Activated T-cell treated with anti-CD3 and anti-CD28 coated beads for 4 hours (primary cell): ENCODE measurements at places on chromosomes 3 and 15.

GRCh38 chr3:129593595-129594339 lies 12.7 kb downstream of the PLXND1 start:
- DNase-seq, result no peak

DNA sequence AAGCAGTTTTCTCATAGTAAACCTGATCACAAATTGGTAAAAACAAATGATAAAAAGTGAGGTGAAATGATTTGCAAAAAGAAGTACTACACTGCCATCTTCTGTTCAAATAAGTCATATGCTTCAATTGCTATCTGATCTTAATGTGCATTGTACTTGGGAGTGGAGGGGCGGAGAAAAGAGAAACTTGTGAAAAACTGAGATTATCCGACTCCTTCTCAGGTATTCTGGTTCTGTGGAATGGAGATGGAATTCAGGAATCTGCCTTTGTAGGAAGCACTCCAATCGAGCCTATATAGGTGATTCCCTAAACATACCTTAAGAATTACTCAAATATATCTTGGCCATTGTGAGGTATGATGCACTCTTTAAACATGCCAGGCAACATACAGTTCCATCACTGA lies 180.6 kb downstream of the CHL1 start:
- no peak for DNase-seq

DNA sequence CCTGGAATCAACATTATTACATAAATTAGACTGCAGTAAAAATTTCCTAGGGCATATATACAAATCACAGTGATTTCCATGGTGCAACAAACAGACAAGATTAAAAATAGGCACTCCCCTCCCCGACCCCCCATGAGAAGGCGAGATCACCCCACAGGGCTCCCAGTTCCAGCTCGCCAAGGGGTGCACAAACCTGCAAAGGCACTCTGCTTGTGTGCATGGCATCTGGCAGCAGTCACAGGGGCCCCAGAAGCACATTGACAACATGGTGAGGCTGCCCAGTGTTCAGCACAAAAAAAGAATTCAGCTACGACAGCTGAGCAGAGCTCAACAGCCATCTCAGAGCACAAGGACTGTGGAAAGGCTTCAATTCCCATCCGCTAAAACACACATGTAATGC lies 19.2 kb upstream of the CERS3 start:
- no peak for DNase-seq

DNA sequence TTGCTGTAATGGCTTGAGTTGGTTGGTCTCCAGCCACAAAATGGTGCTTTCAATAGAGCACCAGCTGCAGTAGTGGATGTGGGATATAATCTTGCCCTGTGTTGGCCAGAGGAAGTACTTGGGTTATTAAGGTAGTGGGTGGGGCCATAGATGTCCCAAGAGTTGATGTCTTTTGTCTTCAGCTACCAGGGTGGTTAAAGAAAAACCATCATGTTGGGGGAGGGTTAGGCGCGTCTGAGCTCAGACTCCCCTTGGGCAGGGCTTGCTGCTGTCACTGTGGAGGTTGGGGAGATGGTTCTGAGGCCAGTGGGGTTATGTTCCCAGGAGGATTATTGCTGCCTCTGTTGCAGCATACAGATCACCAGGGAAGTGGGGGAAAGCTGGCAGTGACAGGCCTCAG lies 46.9 kb upstream of the GADL1 start:
- DNase-seq, result no peak

GRCh38 chr3:11495948-11496557 lies 147.7 kb downstream of the VGLL4 start:
- no peak for DNase-seq

- DNase-seq, result no peak
Observed at GRCh38 chr3:126372413-126373145, 15.4 kb upstream of the KLF15 start.

DNA sequence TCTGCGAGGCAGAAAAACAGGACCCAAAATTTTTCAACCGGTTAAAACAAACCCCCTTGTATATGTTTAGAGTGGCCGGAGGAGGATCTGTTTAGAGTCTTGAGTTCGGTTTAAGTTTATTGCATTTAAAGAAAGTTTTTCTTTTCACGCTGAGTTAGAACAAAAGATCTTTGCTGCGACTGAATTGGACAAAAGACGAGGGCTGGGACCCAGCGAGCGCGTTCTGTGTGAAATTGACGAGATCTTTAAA lies 9.8 kb downstream of the NR2F2 start:
- no peak for DNase-seq

DNA sequence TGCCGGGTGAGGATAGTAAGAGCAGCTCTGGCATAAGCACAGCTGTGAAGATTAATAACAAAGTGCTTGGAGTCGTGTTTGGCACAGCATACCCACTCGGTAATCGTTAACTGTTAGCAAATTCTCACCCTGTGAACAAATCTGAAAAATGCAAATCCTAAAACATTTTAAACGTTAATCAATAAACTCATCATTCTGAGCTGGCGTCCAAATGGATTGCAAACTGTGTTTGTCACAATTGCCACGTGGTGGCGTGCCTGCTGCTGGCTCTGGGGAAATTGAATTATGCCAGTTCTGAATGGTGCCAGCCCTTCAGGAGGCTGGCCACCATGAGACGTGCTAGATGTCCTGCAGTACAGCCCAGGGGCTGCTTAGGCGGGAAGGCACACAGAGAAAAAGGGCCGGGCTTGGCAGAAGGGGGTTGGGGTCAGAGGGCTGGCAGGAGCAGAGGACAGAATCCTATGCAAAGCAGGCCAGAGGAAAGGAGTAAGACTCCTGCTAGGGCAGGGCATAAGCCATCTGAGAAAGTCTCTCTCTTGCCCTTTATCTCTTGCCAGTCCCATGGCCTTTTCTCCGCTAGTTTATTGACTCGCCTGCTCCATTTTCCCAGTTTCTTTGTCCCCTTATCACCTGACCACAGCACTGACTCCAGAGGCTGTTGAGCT lies 22.1 kb upstream of the POLG start:
- DNase-seq, result no peak

GRCh38 chr3:40971191-40972168 lies 227.8 kb upstream of the CTNNB1 start:
- DNase-seq, result no peak

DNA sequence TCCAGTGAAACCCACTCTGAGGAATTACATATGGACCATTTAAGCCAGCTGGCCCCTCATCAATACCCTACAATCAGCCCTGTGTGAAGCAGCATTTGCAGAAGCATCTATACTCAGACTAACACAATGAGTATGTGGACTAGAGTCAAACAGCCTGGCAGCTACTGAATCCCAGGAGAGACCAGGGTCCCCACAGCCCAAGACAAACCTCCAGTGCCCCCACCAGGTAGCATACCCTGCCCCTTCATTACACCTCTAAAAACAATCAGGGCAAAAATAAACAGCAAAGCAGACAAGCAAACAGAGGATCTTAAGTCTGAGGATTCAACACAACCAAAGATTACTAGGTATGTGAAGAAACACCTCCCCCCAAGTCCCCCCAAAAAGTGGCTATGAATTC lies 157.4 kb downstream of the LEKR1 start:
- no peak for DNase-seq

GRCh38 chr3:55166576-55167555 lies 239.0 kb upstream of the LRTM1 start:
- DNase-seq, result no peak

DNA sequence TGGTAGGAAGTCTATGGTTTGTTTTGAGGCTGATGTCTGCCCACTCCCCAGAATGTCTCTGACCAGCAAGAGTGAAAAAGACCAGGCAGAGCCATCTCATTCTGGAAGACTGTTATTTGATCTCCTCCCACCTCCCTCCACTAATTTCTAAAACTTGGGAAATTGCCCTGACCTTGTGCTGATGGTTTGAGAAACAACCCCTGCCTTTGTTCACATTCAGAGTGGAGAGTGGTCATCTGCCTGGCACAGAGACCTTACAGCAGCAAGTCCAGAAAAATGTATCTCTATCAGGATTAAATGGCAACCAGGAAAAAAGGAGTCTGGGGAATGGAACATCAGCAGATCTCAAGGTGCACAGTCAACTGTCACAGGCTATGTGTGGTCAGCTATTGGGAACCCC lies 25.7 kb downstream of the SPATA12 start:
- no peak for DNase-seq

- DNase-seq, result no peak
Observed at GRCh38 chr3:56983427-56983826, 77.0 kb upstream of the SPATA12 start.

- DNase-seq, result no peak
Observed at GRCh38 chr3:38834110-38834509, 18.1 kb upstream of the SCN10A start.

- DNase-seq, result no peak
Observed at GRCh38 chr3:179526989-179527391, 35.7 kb upstream of the ACTL6A start.

GRCh38 chr15:76206325-76206976 lies 104.8 kb downstream of the ETFA start:
- no peak for DNase-seq

DNA sequence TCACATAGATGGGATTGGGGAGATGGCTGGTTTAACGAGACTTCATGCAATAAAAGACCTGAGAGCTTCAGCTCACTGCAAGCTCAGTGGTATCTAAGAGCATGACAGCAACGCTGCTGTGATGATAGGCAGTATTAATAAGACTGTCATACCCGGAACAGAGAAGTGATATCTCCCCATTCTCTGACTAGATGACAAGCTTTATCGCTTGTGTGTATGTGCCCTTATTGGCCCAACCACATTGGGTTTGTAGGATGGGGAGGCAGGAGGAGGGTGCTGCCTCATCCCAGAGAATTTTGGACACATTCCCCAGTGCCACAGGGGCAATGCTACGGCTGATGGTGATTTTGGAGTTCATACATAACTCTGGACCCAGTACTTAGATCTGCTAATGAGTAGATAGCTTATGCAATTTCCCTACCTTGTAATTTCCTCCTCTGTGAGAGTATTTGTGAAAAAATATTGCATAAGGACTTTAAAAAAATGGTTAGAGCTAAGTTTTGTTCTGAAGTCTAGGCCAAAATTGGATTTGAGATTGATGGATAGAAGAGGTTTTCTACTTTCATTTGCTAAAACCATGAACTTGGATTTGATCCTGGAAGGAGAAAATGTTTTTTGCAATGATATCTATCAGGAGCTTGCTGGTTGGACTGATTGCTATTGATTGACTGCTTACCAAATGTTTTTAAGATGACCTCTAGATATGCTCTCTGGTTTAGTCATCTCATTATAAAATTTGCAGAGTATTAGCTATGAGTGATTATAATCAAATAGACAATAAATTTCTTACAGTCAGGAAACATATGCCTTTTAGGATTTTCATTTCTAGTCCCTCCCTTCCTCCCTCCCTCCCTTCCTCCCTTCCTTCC lies 14.0 kb upstream of the TMEM212 start:
- no peak for DNase-seq

- DNase-seq, result no peak
Observed at GRCh38 chr3:118675305-118675704, 359.3 kb downstream of the IGSF11 start.

GRCh38 chr3:195058336-195059005 lies 212.5 kb downstream of the XXYLT1 start:
- no peak for DNase-seq

GRCh38 chr15:89395996-89396395 lies 61.4 kb upstream of the POLG start:
- no peak for DNase-seq

DNA sequence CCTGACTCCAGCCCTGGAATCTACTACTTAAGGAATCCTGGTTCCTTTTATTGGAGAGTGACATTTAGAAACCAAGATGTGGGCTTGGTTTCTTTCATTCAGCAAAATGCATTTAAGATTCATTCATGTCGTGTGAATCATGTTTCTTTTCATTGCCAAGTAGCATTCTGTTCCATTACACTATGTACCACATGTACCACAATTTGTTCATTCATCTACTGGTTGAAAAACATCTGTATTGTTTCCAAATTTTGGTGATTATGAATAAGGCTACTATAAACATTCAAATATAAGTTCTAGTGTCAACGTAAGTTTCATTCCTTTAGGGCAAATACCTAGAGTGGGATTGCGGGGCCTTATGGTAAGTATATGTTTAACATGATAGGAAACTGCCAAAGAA lies 264.2 kb downstream of the VPS13C start:
- no peak for DNase-seq

- no peak for DNase-seq
Observed at GRCh38 chr3:30790150-30790549, 104.3 kb downstream of the GADL1 start.

DNA sequence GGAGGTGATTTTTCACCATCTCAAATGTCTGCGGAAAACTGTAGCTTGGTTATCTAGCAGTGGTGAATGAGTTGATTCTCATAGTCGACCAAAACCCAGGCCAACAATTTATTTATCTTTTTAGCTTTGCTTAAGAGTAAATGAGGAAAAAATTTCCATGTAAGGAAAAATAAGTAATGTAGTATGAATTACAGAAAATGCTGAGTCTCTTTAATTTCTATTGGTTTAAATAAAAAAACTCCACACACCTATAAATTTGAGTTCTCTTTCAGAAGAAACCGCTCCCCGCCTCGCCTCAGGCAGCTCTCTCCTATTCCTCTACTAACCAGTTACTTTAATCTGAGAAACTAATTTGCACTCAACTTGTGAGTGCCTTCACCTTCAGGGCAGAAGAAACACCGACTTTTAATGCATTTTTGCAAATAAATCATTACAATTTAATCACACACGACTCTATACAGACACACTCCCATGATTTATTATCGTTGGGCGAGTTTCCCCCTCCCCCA lies 540 bp upstream of the RSRC1 start:
- no peak for DNase-seq

GRCh38 chr3:155690921-155691320 lies 54.0 kb downstream of the PLCH1 start:
- DNase-seq, result no peak

- DNase-seq, result no peak
Observed at GRCh38 chr3:55491296-55491816, 4.2 kb upstream of the WNT5A start.

GRCh38 chr3:125654526-125654925 lies 59.2 kb upstream of the OSBPL11 start:
- no peak for DNase-seq

DNA sequence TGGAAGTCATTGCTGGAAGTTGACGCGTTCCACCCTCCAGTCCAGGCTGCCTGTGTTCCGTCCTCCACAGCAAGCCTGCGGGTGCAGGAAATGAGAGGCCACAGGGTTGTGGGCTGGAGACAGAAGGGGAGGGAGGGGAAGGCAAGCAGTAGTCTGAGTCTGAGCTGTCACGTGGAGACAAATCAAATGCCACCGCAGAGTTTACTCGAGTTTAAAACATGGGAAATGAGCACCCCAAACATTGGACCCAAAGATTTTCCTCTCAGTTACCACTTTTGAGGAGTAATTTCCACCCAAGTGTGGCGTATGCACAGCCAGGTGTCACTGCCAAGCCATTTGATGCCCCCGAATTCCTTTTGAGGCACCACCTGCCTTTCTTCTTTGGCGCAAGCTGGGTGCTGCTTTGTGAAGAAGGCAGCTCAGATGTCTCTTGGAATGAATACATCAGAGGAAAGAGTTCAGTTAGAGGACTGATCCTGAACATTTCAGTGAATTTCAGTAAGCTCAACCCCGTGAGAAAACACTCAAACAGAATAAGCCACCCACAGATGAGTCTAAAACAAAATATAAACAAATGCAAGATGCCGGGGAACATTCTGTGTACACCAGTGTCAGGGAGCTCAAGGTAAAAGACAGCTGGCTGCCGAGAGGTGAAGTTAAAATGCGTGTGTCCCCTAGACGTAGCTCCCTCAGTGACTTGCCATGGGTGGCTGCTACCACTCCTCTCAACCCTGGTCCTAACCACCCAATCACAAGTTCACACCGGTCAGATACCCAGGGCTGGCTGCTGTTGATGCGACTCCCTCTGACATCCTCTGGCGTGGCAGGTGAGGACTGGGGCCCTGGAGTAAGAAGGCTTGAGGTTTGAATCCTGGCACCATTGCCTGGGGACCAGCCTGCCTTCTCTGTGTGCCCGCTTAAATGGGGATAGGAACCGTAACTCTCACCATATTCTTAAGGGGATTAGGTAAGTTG lies 203.8 kb downstream of the UACA start:
- peak; percentile 33 for DNase-seq
